Muscle of back (tissue), 13 donors: ENCODE measurements at places on chromosomes 16 and 17.

- DNase-seq, result no peak
Observed at GRCh38 chr16:48231727-48232492, 12.2 kb upstream of the LONP2 start.

GRCh38 chr16:10728003-10728887 lies 15.4 kb upstream of the NUBP1 start:
- no peak for DNase-seq

DNA sequence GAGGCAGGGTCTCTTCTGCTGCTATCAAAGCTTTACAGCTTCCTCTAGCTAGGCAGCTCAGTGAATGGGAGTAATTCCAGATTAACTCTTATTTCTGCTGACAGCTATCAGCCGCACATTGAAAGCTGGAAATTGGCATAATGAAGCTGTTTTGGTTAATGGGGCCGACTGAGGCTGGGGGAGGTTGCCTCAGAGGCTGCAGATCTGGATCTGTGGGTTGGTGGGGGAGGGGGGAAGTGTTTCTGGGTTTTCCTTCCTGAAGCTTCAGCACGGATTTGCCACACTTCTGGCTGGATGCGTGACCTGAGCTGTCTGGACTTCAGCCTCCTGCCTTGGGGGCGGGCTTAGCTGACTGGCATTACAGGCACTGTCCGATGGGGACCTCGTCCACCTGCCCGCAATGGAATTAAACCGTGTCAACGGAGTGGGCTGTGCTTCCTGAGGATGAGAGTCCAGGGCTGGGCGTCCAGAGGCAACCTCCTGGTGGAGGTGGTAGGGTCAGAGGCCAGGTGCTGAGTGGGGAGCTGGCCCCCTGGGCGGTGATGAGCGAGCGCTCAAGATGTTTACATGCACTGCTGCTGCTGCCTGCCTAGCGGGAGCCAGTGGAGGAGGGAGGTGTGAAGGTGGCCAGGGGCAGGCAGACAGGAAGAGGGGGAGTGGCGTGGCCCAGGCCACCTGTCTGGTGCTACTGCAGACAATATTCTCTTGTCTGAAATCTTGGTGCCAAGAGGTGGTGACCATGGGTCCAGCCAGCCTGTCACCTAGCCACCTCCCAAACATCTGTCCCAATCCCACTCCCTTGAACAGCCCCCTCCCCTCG lies 6.7 kb upstream of the ABCC3 start:
- no peak for DNase-seq

GRCh38 chr17:67576471-67577115 lies 141.1 kb upstream of the NOL11 start:
- DNase-seq, result no peak

- no peak for DNase-seq
Observed at GRCh38 chr17:78769196-78769773, 12.8 kb downstream of the CYTH1 start.

GRCh38 chr16:28261942-28262341 lies 30.4 kb upstream of the SBK1 start:
- peak; percentile 46 for DNase-seq

DNA sequence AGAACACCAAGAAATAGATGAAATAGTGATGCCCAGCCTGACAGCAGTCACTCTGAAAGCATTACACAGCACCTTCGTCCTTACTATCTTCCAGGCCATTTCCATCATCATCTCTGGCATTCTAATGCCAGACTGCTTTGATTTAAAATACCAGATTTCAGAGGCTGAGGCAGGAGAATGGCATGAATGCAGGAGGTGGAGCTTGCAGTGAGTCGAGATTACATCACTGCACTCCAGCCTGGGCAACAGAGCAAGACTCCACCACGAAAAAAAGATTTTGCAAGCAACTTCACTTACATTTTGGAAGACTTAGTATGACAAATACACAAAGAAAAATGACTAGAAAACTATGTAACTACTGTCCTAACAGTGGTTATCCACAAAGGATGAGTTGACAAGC lies 244.0 kb downstream of the CPPED1 start:
- no peak for DNase-seq
